Upper lobe of right lung (tissue), 1 donor: ENCODE measurements at places on chromosomes 7 and 10.

DNA sequence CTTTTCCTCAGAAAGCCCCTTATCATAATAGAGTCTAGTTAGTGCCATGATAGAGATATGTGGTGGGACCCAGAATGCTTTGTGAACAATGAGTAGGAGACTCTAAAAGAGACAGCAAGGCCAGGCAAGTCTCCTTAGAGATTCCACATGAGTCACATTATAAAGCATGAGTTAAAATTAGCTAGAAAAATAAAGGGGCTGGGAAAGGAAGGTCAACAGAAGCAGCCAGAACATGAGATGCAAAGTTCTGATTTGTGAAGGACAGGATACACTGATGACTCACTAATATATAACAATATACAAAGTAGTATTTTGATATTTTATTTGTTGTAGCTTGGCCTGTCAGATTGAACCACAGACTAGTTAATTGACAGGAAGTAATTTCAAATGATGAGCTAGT is 25.3 kb upstream of the SNX13 start:
- no peak overlapping the region for H3K4me3 ChIP-seq
- no peaks in the 10 kb centered on the region for H3K4me1 ChIP-seq
- no peaks in the 10 kb centered on the region for H3K27me3 ChIP-seq
- H3K36me3 ChIP-seq: no peaks in the 10 kb centered on the region
- H3K27ac ChIP-seq: no peak overlapping the region

DNA sequence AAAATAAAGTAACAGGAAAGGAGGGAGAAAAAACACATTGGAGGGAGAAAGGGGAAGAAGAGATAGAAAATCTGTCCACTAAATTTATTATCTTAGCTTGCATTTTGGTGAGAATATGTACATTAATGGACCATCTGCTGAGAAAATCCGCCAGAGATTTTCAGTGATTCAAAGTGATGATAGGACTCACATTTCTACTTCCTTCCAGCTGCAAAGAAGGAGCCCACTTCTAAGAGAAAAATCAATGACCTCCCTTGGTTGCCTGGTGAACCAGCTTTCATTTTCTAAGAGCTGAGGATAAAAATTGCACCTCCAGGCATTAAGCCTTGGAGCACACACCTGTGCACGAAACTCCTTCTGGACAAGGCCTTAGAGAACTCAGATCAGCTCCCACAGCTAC is 404.3 kb downstream of the SFMBT2 start:
- no peak overlapping the region for H3K27ac ChIP-seq
- no peak for DNase-seq
- no peaks in the 10 kb centered on the region for H3K4me1 ChIP-seq
- no peak overlapping the region for H3K4me3 ChIP-seq
- no peaks in the 10 kb centered on the region for H3K36me3 ChIP-seq
- H3K27me3 ChIP-seq: no peaks in the 10 kb centered on the region

DNA sequence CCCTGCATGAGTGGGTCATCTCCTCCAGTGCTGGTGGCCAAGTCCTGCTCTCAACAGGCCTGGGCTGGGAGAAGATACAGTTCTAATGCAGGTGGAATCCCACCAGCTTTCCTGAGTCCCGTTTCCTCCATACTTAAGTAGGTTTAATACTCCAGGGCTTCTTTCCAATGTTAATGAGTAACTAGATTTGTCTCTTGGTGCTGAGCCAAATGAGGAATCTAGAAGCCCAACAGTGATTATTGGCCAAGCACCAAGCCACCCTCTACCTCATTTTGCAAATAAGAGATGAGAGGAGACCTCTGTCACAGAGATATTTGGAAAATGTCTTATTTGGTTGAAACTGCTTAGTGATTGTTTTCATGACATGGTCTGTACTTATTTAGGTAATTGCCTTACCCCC is 37.1 kb downstream of the STARD3NL start:
- no peak overlapping the region for H3K4me3 ChIP-seq
- peaks cover 43% of the 10 kb centered on the region for H3K36me3 ChIP-seq
- H3K27me3 ChIP-seq: no peaks in the 10 kb centered on the region
- H3K27ac ChIP-seq: peak overlapping the region; percentile 43
- peaks cover 16% of the 10 kb centered on the region for H3K4me1 ChIP-seq
- DNase-seq: no peak

GRCh38 chr7:25894002-25894901 is 257.7 kb upstream of the NFE2L3 start:
- peaks cover 10% of the 10 kb centered on the region for H3K27me3 ChIP-seq
- no peaks in the 10 kb centered on the region for H3K36me3 ChIP-seq
- H3K4me3 ChIP-seq: no peak overlapping the region
- H3K4me1 ChIP-seq: peaks cover 3% of the 10 kb centered on the region
- no peak overlapping the region for H3K27ac ChIP-seq

DNA sequence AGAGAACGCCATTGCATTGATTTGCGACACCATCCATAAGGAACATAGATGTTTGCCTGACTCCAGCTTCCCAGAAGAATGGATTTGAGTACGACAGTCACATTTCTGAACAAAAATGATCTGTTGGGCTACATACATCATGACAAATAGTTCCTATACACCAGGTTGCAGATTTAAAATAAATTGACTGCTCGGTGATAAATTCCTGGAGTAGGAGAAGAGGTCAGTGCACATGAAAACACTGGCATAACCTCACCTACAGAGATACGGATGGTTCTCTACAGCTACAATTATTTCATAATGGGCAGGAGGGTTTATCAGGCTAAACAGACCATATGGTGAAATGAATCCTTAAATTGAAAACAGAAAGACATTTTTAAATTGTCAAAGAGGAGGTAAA is 316.5 kb upstream of the ADARB2 start:
- no peaks in the 10 kb centered on the region for H3K4me1 ChIP-seq
- no peak overlapping the region for H3K4me3 ChIP-seq
- no peak for DNase-seq
- H3K36me3 ChIP-seq: no peaks in the 10 kb centered on the region
- no peaks in the 10 kb centered on the region for H3K27me3 ChIP-seq

- H3K36me3 ChIP-seq: no peaks in the 10 kb centered on the region
- H3K27me3 ChIP-seq: no peaks in the 10 kb centered on the region
- DNase-seq: no peak
- H3K27ac ChIP-seq: no peak overlapping the region
- no peak overlapping the region for H3K4me3 ChIP-seq
Measured at GRCh38 chr10:16904639-16905061, 87.4 kb upstream of the RSU1 start.

DNA sequence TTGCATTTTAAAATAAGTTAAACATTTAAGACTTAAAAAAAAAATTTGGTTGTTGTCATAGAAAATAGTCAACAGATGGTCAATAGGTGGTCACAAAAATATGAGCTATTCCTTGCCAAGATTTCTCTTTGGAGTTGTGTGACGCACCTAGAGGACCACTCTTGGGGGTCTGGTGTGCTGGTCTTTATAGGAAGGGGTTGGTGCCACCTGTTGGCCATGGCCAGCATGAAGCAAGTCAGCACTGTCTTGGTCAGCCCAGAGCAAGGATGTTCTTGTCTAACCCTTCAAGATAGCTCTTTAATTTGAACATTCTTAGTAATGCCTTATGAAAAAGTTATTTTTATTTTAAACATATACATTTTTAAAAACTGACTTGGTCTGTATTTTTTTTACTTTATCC is 267.9 kb upstream of the CNTNAP2 start:
- no peaks in the 10 kb centered on the region for H3K4me1 ChIP-seq
- DNase-seq: no peak
- no peaks in the 10 kb centered on the region for H3K27me3 ChIP-seq
- no peaks in the 10 kb centered on the region for H3K36me3 ChIP-seq
- no peak overlapping the region for H3K4me3 ChIP-seq
